ENCODE measurements at places on chromosomes 11 and 22. TPM values are rescaled to one million over a fixed set of nuclear protein-coding genes. Genes with fewer than 3 reads are reported as not detected.

Gene TNNT3
- total RNA-seq: 8.1 TPM

Gene UPB1
- 12.1 TPM for total RNA-seq

Gene OR1S1
- total RNA-seq: not detected

DNA sequence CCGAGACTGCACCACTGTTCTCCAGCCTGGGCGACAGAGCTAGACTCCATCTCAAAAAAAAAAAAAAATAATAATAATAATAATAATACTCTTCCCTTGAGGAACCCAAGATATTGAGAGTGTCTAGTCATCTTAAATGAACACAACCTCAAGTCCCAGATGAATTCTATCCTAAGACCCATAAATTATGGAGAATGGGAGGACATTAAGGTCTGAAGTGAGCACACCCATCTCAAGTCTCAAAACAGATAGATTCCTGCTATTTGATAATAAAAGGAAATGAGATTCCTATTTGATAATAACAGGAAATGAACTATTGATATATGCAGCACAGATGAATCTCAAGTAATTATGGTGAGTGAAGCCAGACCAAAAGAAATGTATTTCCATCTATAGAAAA lies 51.5 kb downstream of the MAPK1 start:
- H3K36me3 ChIP-seq: no peaks in the 10 kb centered on the region
- H3K4me1 ChIP-seq: peaks cover 6% of the 10 kb centered on the region
- no peaks in the 10 kb centered on the region for H3K27me3 ChIP-seq
- no peak for DNase-seq
- no peak overlapping the region for H3K4me3 ChIP-seq

- H3K4me1 ChIP-seq: peaks cover 8% of the 10 kb centered on the region
- no peaks in the 10 kb centered on the region for H3K27me3 ChIP-seq
- H3K27ac ChIP-seq: no peak overlapping the region
These were observed 92.7 kb downstream of the SGSM3 start for GRCh38 chr22:40463017-40463631.

DNA sequence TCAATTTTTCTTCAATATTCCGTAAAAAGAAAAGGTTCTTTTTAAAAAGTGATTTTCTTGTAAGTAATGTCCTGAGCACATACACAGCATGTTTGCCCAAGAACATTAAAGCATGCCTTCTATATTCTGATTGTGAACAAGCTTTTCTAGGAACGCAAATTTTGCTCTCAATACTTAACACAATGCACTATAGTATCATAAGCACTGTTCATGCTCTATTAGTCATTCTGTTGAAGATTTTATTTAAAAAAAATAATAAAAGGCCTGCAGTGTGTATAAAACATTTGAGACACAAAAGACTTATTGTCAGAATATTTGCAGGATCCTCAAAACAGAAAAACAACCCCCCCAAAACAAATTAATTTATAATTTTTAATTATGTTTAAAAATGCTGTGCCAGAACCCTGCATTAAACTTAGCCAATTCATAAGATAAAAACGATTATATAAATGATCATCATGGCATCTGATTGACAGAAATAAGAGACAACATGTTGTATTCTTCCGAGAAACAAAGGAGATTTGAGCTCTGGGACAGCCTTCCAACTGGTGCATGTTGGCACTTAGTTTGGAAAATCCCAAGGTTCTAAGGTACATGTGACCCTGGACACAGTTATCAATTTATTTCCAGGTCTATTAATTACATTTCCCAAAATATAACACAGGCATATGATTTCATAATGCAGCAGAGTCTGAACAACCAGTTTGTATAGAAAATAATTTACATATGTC lies 13.1 kb downstream of the MTMR2 start:
- no peaks in the 10 kb centered on the region for H3K27me3 ChIP-seq
- peaks cover 16% of the 10 kb centered on the region for H3K4me1 ChIP-seq
- DNase-seq: no peak
- no peaks in the 10 kb centered on the region for H3K36me3 ChIP-seq
- no peak overlapping the region for H3K27ac ChIP-seq
- H3K4me3 ChIP-seq: no peak overlapping the region

DNA sequence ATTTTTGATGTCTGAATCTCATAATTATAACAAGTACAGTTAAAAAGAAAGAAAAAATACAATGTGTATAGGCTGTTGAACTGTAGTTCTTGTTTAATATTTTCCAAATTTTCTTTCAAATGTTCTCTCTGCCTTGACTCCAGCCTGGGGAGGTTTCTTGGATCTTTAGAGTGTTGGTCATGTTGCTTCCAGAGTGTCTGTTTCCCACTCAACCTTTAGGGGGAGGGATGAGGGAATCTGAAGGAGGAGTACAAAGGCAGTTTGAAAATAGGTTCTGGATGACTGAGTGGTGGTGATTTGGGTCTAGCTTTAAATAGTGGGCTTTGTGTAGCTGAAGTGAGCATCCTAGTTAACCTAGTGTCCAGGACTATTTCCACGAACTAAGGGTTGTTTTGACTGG lies 2.0 kb downstream of the CTNND1 start:
- peaks cover 21% of the 10 kb centered on the region for H3K4me1 ChIP-seq
- no peak for DNase-seq
- peak overlapping the region; percentile 76 for H3K27ac ChIP-seq
- no peaks in the 10 kb centered on the region for H3K27me3 ChIP-seq

DNA sequence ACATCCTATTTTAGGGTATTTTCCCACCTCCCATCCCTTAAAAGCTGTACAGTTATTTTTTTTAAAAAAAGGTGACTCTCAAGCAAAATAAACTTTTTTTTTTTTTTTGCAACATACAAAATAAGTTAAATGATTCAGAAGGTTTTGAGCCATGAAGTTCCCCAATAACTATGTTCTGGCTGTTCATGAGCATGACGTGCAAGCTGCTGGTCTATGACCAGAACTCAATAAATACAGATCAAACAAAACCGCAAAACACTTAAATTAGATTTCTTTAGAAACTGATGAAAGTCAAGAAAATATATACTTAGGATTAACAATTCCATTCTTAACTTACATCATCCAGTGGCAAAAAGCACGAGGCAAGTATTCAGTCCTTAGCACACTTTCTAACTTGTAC lies 24.1 kb upstream of the CLNS1A start:
- H3K4me3 ChIP-seq: no peak overlapping the region
- no peaks in the 10 kb centered on the region for H3K4me1 ChIP-seq
- no peak overlapping the region for H3K27ac ChIP-seq
- H3K27me3 ChIP-seq: no peaks in the 10 kb centered on the region

DNA sequence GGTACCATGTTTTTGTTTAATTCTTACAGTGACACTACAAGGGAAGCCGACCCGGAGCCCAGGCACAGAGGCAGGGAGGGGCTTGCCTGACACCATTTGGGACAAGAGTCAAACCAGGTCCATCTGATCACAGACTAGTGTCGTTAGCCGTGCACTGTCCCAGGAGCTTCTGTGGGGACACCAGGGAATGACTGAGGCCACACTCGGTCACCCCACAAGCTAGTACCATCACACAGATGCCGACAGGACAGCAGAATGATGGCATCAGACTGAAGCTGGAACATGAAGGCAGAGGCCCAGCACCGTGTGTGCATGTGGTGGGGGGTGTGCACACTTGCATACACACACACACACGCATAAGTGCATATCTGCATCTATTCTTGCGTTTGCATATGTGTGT lies 61.5 kb upstream of the NECTIN1 start:
- no peak overlapping the region for H3K4me3 ChIP-seq
- H3K36me3 ChIP-seq: no peaks in the 10 kb centered on the region
- H3K27me3 ChIP-seq: no peaks in the 10 kb centered on the region
- H3K27ac ChIP-seq: no peak overlapping the region
- no peaks in the 10 kb centered on the region for H3K4me1 ChIP-seq
- DNase-seq: no peak

GRCh38 chr11:33942954-33943353 lies 51.1 kb upstream of the LMO2 start:
- no peaks in the 10 kb centered on the region for H3K4me1 ChIP-seq
- H3K4me3 ChIP-seq: no peak overlapping the region
- no peaks in the 10 kb centered on the region for H3K36me3 ChIP-seq
- no peak overlapping the region for H3K27ac ChIP-seq
- no peaks in the 10 kb centered on the region for H3K27me3 ChIP-seq

- no peaks in the 10 kb centered on the region for H3K4me1 ChIP-seq
- H3K36me3 ChIP-seq: no peaks in the 10 kb centered on the region
- DNase-seq: no peak
- H3K27ac ChIP-seq: no peak overlapping the region
- no peak overlapping the region for H3K4me3 ChIP-seq
These were observed 115.7 kb downstream of the ENTHD1 start for GRCh38 chr22:39777716-39778454.

DNA sequence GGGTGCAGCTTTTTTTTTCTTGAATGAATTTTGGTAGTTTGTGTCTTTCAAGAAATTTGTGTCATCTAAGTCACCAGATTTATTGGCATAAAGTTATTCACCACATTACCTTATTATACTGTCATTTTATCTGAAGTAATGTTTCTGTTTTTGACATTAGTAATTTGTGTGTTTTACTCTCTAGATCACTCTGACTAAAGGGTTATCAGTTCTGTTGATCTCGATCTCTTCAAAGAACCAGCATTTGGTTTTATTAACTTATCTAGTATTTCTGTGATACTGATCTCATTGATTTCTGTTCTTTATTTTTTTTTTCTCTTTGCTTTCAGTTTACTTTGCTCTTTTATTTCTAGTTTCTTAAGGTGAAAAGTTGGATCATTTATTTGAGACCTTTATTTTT lies 55.5 kb downstream of the PDHX start:
- no peaks in the 10 kb centered on the region for H3K27me3 ChIP-seq
- DNase-seq: no peak
- H3K36me3 ChIP-seq: no peaks in the 10 kb centered on the region
- H3K27ac ChIP-seq: no peak overlapping the region
